NCI-H146 (cell line): ENCODE measurements at places on chromosomes 4 and X.

- DNase-seq, result no peak
Measured at GRCh38 chrX:31355206-31355955, 283.5 kb upstream of the FTHL17 start.

DNA sequence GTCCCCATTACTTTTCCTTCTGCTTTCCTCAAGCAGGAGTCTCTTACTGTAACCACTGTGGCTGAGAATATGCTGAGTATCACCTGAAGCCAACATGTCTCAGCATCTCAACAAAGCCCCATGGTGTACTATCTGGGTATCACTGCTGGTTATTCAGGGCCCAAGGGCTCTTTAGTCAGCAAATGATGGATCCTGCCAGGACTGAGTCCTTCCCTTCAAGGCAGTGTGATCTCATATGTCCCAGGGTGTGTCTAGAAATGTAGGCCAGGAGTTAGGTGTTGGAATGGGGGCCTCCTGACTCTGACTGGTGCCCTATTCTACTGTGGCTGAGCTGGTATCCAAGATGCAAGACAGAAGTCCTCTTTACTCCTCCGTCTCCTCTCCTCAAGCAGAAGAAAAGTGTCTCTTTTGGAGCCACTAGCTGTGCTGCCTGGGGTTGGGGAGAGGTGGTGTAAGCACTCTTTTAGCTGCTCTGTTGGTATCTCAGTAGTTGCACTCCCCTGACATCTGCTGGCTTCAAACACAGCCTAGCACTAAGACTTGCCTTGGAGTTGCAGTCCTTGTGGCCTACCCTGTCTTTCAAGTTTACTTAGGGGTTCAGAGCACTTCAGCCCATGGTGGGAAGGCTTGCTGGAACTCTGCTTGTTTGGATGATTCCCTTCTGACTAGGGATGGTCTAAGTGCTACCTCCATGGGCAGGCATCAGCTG is 28.6 kb downstream of the OCIAD2 start:
- no peak for DNase-seq

DNA sequence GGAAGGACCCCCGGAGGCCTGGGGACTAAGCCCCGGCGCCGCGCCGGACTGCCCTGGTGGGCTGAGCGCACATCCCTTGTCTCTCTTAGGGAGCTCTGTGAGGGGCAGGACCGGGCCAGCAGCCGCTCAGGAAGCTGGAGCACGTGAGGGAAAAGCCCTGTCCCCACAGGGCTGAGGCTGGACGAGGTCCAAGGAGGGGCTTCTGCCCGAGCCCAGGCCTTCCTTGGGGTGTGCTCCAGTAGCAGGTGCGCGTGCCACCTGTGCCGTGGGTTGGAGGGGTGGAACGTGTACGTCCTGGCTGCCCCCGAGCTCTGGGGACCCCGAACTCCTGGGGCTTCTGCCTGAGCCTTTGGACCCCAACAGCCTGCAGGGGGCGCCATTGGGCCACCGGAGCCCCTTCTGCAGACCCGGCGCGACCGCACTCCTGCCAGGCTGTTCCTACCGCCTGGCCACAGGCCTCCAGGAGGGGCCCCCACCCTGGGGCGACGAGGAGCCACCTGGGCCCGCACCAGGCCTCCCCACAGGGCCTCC is 27.2 kb downstream of the TACC3 start:
- DNase-seq, result peak; percentile 76

GRCh38 chrX:85303544-85303943 is 59.8 kb downstream of the ZNF711 start:
- no peak for DNase-seq

DNA sequence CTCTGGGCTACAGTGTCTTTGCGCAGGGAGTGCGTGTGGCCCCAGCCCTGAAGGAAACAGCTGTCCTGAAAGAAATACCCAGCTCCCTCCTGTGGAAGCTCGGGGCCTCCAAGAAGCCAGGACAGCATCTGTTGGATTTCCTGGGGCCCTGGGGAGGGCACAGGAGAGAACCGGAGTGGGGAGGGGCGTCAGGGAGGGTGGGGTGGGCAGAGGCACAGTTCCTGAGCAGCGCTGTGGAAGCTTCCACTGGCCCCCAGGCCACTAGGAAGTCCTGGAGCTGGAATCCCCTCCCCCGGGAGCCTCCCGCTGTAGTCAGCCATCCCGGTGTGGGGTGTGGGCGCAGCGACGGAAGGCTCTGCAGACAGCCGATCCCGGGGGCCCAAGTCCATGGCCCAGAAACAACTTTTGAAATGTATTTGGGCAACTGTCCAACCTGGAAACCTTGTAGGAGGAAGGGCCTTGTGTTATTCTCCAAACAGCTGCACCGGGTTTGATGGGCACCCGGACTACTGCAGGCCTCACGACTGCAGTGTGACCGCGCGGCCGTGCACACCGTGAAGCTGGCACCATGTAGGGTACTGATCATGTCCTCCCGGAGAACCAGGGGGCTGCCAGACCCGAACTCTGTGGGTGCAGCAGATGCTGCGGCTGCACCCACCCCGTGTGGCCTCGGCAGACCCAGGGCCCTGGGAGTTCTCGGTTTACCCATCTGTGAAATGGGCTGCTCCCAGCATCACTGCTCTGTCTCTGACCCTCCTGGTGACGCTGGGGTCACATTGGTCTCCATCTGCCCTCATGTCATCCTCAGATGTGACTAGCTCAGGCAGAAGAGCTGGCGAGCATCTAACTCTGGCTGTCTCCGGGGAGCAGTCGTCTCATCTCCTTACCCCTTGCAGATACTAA is 68.5 kb upstream of the HMX1 start:
- no peak for DNase-seq

DNA sequence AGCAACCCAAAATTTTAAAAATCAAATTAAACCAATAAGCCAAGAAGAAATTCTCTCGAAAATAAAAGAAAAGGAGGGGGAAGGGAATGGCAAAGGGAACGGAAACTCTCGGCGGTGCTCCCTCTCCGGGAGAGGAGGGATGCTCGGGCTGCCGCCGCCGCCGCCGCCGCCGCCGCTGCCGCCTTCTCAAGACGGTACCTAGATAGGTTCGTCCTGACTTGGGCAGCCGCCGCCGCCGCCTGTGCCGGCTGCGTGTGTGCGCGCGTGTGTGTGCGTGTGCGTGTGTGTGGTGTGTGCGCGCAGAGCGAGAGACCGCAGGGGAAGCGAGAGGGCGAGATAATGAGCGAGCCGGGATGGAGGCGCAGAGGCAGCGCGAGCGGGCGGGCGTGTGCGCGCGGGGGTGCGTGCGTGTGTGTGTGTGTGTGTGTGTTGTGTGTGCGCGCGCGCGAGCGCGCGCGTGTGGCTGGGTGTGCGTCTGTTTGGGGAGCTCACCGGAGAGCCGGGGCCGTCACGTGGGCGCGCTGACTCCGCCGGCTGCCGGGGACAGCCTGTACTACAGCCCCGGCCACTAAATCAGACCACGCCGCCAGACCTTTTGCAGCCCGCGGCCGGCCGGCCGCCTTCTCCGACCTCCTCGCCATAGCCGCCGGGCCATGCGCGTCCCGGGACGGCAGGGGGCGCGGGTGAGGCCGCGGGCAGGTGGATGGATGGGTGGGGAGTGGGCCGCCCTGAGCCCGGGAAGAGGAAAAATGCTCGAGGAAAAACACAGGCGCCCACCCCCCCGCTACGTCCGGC is 111.6 kb downstream of the DHX15 start:
- DNase-seq, result peak; percentile 74

- DNase-seq, result peak; percentile 9
Measured at GRCh38 chr4:171588051-171588545, 225.1 kb upstream of the GALNTL6 start.

DNA sequence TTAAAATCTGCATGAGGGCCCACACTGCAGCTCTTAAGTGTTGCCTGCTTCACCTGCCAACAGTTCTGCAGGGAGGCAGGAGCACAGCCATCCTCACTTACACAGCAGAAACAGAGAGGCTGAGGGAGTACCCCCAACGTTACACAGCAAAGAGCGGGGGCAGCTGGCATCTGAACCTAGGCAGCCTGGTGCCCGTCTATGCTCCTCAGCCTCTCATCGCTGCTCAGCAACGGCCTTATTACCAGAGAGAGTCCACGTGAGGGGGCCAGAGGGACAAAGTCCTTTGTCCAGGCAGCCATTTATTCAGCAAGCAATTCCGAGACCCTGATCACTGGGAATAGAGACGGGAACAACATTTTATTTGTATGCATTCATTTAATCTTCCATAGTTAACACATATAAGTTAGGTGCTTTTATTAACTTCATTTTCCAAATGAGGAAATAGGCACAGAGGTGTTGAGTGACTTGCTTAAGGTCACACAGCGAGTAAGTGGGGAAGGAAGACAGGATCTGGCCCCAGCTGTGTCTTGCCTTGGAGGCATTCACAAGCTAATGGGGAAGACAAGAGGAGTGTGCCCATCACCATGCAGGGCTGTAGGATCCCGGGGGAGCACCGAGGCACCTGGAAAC is 52.2 kb upstream of the SORCS2 start:
- no peak for DNase-seq
